Endodermal cell (in vitro differentiated cells): ENCODE measurements at places on chromosomes 12 and 14. TPM values are rescaled to one million over a fixed set of nuclear protein-coding genes. Genes with fewer than 3 reads are reported as not detected.

GRCh38 chr12:62817556-62818271 is 117.2 kb downstream of the PPM1H start:
- peak; percentile 75 for DNase-seq

GRCh38 chr14:44149597-44149996 is 357.5 kb downstream of the FSCB start:
- peak; percentile 92 for DNase-seq

GRCh38 chr12:55972042-55972441 is 1.8 kb upstream of the RAB5B start:
- DNase-seq, result peak; percentile 75

GRCh38 chr14:95496111-95496681 is 20.3 kb downstream of the SYNE3 start:
- DNase-seq, result no peak

DNA sequence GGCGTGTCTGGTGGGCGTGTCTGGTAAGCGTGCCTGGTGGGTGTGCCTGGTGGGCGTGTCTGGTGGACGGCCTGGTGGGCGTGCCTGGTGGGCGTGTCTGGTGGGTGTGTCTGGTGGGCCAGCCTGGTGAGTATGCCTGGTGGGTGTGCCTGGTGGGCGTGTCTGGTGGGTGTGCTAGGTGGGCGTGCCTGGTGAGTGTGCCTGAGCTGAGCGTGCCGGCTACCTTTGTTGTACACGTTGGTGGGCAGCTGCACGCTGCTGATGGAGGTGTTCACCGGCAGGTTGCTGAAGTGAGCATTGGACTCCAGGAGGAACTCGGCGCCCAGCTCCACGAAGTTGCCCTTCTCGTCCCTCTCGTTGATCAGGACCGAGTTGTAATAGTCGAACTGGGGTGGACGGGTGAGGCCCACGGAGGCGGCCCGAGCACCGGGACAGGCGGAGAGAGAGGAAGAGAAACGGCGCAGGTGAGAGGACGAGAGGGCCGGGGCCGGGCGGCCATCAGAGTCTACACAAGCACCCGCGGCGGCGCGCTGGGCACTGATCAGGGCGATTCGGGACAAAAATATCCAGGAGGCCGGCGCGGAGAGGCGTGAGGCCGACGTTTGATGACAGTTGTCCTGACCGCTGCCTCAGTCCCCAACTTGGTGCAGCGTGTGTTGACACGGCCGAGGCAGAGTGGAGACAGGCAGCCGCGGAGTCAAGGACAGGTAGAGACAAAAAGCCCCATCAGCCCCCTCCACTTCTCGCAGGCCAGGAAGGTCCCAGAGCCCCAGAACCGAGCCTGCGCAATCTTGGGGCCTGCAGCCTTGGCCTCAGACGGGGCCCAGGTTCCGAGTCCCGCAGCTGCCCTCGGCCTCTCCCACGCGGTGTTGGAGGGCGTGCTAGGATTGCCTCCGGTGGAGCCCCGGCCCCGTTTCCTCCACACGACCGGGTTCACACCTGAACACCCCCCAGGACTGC is 10.5 kb downstream of the CACNA2D4 start:
- peak; percentile 82 for DNase-seq

- DNase-seq, result peak; percentile 37
These were observed 8.9 kb upstream of the ACVR1B start for GRCh38 chr12:51942501-51943000.

GRCh38 chr14:67815573-67816225 is 691 bp downstream of the ZFYVE26 start:
- peak; percentile 49 for DNase-seq

DNA sequence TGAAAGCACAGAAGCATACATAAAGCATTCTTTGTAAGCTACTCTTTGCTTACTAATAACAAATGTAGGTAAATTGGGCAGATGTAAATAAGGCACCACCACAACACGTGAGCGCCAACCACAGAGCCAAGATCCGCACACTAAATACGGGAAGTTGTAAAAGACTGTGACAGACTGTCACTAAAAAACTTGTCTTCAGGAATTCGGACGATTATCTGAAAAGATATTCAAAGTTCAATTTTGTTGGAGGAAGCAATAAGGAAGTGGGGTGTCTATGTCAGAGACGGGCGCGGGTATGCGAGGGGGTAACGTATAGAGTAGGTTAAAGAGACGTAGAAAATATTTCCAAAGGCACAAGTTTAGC is 1.5 kb upstream of the HSP90B1 start:
- DNase-seq, result no peak

- no peak for DNase-seq
These were observed 24.4 kb upstream of the DHRS4 start for GRCh38 chr14:23929136-23929535.

DNA sequence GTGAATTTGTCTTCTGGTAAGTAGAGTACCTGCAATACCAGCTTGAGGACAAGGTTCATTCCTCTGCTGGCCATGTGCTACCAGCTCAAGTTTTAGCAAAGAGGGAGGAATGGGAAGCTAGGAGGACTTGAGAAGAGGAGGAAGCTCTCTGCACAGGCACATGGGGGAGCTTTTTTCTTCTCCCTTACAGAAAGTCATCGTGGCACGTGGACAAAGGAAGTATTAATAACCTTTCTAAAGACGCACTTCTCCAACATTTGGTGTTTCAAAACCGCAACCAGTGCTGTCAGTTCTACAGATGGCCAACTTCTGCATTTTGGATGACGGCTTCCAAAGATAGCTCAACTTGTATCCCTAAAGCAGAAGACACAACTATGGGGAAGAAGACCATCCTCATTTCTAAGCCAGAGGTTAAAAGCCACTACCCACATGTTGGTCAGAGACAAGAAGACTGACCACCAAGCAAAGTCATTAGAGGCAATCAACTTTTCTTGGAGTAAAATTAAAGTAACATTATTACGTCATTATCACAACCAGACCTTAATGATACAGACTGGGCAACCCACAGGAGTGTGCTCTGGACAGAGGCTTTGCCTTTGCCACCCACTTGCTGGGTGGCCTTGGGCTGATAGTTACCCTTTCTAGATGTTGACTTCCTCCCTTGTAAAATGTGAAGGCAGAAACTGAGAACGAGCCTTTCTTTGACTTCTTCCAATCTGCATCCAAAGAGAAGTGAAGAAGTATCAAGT is 12.3 kb upstream of the TMED10 start:
- DNase-seq, result no peak

GRCh38 chr12:58741226-58741625 is 179.1 kb downstream of the LRIG3 start:
- no peak for DNase-seq

DNA sequence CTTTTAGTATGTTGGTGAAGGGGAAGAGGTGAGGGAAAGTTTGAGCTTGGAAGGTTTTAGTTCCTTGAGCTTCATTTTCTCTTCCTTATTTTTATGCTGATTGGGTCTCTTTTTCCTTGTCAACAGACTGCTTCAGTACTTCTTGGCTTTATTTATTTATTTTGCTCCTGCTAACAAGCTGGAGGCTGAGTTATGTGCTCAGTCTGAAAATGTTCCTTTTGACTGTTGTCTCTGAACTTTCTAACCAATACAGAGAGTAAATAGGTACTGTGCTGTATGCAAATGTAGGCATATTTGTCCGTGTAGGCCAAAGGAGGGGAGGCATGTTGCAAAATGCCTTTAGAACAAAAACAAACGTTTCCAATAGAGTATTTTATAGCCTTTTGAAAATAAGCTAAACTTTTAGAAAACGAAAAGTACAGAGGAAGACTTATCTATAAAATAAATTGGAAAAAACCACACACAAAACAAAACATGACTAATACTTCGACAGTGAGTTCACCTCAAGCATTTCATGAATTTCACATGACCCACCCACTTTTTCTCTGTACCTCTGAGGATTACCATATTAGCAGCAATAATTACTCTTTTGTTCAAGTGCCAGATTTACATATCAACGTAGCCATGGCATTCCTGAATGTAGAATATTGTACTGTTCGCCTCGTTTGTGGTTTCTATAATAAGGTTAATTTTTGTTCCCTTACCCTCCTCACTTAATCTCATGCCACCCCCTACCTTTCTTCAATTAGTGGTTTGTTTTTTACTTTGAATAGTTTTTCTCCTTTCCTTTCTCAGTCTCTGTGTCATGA is 4.7 kb upstream of the CREBL2 start:
- no peak for DNase-seq

DNA sequence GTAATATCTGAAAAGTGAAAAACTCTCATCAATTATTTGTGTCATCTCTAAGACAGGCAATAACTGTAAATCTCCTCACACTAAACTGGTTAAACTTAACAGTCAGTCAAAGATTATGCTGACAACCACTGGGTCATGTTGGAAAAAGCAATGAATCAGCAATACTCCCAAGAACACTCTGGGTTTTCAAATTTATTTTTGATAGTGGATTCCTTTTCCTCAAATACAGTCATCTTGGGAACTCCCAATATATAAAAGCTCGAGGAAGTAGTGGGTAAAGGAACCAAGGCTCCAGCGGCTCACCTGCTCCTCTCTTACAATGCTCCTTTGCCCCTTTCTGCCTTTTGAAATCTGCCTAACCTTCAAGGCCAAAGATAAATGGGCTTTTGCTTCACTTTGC is 70.0 kb downstream of the ARMH4 start:
- no peak for DNase-seq

GRCh38 chr12:6329703-6330064 is 12.2 kb downstream of the TNFRSF1A start:
- DNase-seq, result no peak

GRCh38 chr12:50597200-50598195 is 92.7 kb downstream of the DIP2B start:
- DNase-seq, result no peak

GRCh38 chr12:120537856-120538220 is 3.7 kb downstream of the RNF10 start:
- no peak for DNase-seq

DNA sequence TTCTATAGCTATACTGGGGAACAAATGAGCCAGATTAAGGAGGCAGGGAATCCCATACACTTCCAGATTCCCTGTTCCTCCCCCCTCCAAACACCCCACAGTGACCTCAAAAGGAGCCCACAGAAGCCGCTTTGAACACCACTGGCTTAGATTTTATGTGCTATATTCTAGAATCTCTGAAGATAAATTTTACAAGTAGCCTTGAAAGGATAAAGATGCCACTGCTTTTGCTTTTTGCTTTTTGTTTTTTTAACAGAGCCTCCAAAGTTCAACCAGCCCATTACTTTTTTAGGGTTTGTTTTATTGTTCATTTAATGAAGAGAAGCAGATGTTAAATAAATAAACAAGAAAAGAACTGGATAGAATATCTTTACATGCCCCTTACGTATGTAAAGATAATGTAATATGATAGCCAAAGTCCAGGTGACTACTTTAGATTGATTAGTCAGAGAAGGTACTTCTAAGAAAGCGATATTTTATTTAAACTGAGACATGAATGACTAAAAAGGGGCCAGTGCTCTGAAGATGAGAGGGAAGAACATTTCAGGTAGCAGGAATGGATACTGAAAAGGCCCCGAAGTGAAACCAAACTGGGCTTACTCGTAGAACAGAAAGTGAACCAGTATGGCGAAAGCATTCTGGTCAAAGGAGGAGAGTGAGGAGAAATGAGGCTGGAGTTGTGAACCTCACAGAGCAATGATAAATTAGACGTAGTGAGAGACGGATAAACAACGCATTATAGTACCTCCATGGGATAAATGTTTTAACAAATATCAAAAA is 44.6 kb downstream of the DUSP6 start:
- DNase-seq, result no peak

DNA sequence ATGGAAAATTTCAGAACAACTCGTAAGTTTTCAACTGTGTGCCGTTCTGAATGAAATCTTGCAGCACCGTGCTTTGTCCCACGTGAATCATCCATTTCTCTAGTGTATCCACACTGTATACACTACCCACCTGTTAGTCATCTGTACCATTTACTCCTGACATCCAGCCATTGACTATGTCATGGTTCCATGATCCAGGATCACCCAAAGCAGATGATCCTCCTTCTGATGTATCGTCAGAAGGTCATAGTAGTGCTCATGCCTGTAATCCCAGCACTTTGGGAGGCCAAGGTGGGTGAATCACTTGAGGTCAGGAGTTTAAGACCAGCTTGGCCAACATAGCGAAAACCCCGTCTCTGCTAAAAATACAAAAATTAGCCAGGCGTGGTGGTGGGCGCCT is 122.9 kb downstream of the PPHLN1 start:
- DNase-seq, result no peak

DNA sequence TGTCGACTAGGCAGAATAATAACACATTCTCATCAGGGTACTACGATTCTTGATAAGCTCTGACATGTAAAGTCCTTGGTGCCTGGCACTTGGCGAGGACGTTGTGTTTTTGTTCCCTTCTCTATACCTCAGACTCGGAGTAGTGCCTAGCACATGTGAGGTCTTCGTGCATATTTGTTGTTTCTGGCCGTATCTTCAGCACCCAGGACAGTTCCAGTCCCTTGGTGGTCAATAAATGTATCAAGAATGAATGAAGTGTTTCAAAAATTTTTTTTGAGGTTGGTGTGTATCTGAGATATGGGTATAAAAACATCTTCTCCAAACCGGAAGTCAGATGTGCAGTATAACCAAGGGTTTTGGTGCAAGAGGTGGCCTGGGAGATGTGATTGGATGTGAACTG is 198.2 kb downstream of the AACS start:
- DNase-seq, result peak; percentile 63

- DNase-seq, result no peak
These were observed 94.5 kb downstream of the CALM1 start for GRCh38 chr14:90491221-90491885.

DNA sequence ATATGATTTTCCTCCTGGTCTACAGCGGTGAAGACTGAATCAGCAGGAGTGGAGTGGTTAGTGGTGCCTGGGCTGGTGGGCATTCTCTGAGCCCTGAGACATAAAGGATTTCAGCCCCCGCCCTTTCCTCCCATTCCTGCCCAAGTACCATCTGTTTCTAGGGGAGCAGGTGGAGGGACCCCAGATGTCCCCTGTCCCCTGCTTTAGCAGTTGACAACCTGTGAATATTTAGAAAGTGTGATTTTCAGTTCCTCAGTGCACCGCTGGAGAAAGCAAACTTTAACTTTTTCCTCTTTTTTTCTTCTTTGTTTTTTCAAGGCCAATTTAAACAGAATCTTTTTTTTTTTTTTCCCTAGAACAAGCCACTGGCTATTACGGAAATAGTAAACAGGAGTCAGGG is 163.8 kb upstream of the MYL2 start:
- no peak for DNase-seq

GRCh38 chr12:38543151-38543550 is 226.6 kb downstream of the ALG10B start:
- DNase-seq, result peak; percentile 88

Gene NEDD8
- total RNA-seq, result 210 and 213 TPM in 2 replicates

Gene RASSF8
- total RNA-seq, result 159 and 183 TPM in 2 replicates

Gene EML1
- total RNA-seq, result 21.3 and 25.0 TPM in 2 replicates

Gene SERPINA10
- total RNA-seq, result not detected in 3 replicates

Gene EAPP
- total RNA-seq, result 35.5 to 44.9 TPM (median 38.6 TPM) in 3 replicates

Gene KRT78
- total RNA-seq, result not detected in 2 replicates

Gene SIX1
- total RNA-seq, result 0.23 TPM in 1 of 3 replicates, not detected in the others

Gene IL26
- total RNA-seq, result not detected in 2 replicates

Gene NKX2-8
- total RNA-seq, result 0.61 and 0.77 TPM in 2 replicates

Gene PLEKHH1
- total RNA-seq, result 52.6 and 61.1 TPM in 2 replicates

Gene FOXG1
- total RNA-seq, result 0.04 and 0.11 TPM in 2 replicates

Gene C3AR1
- not detected in 2 replicates for total RNA-seq

Gene CLEC4A
- 0.38 and 0.53 TPM in 2 replicates for total RNA-seq
